NCI-H1092 (cell line): ENCODE measurements at places on chromosomes 3 and 15.

- DNase-seq: no peak
Observed at GRCh38 chr3:152151216-152151876, 117.4 kb upstream of the MBNL1 start.

- peak; percentile 76 for DNase-seq
Observed at GRCh38 chr3:46909535-46910161, 32.1 kb downstream of the PTH1R start.

- no peak for DNase-seq
Observed at GRCh38 chr3:126081618-126082361, 2.1 kb downstream of the SLC41A3 start.

DNA sequence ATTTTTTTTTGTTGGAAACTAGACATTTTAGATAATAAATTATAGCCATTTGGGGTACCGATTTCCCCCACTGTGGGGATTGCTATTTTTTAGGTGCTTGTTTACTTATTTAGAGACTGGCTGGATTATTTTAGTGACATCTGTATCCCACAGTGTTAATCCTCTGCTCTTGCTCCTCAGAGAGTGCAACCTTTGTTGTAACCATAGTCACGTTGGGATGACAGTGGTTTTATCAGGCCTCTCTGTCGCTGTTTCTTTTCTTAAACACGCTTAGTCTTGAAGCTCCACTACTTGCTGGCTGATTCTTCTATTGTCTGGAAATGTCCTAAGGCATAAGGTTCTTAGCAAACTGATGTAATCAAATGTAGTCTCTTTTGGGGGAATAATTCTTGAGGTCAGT lies 451.6 kb upstream of the SEMA6D start:
- DNase-seq: no peak

DNA sequence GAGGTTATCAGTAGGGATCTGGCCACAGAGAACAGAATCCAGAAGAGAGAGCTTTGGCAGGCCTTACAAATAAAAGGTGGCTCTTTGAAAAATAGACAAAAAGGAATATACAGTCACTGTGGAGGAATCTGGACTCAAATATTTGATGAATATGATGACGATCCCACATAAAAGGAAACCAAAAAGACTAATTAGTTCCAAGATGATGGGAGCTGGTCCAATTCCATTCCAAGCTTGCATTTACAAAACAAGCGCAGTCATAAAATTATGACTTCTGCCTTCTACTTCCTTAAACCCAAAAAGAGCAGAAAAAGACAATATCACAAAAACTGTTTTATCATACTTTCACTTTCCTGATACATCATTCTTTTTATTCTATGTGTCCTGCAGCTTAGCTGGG lies 285.8 kb downstream of the DIPK2A start:
- no peak for DNase-seq

- no peak for DNase-seq
Observed at GRCh38 chr3:127387119-127387518, 99.3 kb upstream of the PRR20G start.

- peak; percentile 55 for DNase-seq
Observed at GRCh38 chr3:171192176-171192854, 165.8 kb upstream of the SLC2A2 start.

DNA sequence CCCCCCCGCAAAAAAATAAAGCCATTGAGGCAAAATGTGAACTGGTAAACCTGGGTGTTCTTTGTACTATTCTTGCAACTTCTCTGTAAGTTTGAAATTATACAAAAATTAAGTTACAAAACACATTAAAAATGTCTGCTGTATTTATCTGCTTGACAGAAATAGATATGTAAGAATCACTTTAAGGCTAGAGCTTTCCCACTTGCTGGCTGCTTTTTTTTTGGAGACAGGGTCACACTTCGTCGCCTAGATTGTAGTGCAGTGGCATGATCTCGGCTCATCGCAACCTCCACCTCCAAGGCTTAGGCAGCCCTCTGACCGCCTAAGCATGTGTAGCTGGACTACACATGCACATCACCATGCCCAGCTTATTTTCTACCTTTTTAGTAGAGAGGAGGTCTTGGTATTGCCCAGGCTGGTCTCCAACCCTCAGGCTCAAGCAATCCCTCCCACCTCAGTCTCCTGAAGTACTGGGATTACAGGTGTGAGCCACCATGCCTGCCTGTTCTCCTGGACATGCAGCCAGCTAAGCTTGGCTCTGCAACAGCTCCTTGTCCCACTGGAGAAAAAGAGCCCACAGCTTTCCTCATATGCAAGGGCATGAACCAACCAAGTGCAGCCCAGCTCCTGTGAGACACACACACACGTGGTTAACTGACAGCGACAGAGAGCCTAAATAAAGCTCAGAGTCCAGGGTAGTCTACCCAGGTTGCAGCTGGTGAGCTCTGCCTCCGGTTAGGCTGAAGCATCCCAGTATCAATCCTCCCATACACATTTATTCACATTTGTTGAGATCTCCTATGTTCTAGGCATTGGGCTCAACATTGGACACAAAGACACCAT lies 4.5 kb downstream of the RPS17 start:
- DNase-seq: no peak

DNA sequence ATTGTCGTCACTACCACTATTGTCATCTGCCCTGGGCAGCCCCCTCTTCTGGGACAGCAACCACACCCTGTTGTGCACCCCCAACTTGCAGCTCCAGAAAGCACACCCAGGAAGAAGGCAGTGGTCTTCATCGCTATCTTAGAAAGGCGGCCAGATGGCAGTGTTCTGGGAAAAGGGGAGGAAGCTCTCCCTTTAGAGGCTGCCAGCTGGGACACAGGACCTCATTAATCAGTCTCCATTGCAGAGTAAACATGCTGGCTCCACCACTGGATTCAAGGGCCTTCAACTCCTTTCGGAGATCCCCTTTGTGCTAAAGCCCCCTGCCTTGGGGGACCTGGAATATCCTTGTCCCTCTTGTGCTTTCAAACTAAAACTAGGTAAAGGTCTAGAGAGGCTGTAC lies 199.3 kb upstream of the LINGO1 start:
- DNase-seq: no peak

DNA sequence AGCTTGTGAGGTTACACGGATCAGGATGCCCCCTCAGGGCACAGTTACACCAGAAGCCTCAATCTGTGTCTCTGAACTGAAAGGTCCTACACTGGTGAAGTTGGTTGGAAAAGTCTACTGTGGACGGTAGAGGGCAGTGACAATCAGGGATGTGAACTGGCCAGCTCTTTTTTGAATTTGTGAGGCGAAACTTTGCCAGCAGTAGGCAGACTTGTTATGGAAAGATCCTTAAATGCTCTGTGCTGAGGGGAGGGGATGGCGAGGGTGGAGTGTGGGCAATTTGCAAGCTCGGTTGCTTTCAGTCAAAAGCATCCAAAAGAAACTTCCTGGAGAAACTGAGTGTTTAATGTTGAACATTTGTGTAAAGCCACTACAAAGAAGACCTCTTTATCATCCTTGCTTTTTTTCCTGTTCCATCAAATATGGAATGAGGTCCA lies 127.4 kb upstream of the ABHD17C start:
- no peak for DNase-seq

- DNase-seq: no peak
Observed at GRCh38 chr15:89018207-89018606, 70.0 kb upstream of the ABHD2 start.

DNA sequence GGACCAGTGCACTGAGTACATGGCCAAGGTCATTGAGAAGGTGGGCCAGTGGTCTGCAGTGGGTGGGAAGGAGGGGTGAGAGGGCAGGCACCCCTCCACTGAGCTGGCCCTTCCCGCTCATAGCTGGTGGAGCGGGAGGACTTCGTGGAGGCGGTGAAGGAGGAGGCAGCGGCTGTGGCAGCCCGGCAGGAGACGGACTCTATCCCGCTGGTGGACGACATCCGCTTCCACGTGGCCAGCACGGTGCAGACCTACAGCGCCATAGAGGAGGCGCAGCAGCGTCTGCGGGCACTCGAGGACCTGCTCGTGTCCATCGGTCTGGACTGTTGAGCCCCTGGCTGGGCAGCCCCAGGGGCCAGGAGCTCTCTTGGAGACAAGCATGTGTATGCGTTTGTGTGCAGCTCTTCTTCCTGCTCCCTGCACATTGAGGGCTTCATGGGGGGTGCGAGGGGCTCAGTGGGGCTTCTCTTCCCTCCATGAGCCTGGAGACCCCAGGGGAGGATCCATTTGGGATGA lies 7.5 kb downstream of the ABTB1 start:
- DNase-seq: no peak

GRCh38 chr3:106068795-106069194 lies 200.0 kb upstream of the CBLB start:
- DNase-seq: no peak

GRCh38 chr3:19815805-19816204 lies 118.2 kb downstream of the EFHB start:
- DNase-seq: no peak

DNA sequence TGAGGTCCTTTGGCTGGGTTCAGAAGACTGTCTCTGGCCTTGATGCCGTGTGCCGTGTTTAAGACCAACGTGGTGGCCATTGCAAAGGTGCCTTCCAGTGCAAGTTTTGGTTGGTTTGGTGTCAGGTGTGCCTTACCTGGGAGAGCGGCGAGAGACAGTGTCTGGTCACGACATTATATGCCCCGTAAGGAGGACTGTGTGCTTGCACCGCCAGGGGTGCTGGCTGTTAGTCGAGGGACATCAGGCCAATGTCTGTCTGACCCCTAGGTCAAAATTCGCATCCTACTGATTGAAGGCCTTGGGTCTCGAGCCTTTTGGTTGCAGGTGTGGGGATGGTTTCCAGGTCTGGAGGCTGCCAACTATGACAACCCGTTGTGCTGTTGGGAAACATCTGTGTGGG lies 111.9 kb downstream of the SNRPN start:
- no peak for DNase-seq

GRCh38 chr15:101353240-101353639 lies 58.2 kb upstream of the SNRPA1 start:
- DNase-seq: no peak

- DNase-seq: no peak
Observed at GRCh38 chr3:116350119-116350733, 95.1 kb downstream of the LSAMP start.
